ENCODE measurements at places on chromosomes 7 and 10. TPM values are rescaled to one million over a fixed set of nuclear protein-coding genes. Genes with fewer than 3 reads are reported as not detected.

Gene VPS37D
- total RNA-seq: 0.48 TPM

DNA sequence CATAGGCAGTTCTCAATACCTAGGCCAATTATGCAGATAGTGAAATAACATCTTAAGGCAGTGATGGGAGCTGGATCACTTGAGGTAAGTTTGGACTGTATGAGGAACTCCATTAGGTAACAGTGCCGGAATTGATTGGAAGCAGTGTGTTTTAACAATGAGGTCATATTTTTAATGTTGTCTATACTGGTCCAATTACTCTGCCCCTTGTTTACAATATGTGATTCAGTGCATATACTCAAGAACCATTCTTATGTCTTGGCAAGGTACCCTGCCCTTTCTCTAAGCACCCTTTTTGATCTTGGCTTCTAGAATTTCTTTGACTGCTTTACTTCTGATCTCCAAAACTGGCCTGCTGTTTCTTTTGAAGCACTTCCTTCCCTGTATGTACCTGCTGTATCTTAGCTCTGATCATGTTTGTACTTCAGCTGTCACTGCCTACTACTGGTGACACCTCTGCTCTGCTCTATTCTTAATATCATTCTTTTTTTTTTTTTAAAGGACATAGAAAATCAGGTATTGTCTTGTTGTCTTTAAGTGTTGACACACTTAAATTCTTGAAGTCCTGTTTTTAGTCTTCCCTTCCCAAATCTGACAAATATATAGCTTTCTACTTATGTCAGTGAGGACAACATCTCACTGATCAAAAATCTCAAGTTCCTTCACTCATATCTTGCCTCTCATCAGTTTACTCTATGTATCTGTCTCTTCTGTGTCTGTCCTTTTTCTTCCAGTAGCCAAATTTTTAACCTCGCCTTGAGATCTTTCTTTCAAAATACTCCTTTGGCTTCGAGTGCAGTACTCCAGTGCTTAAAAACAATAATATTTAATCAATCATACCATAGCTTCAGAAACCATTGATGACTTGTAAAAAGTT is 46.4 kb upstream of the RPA3 start:
- no peak overlapping the region for H3K4me3 ChIP-seq
- DNase-seq: no peak
- H3K36me3 ChIP-seq: no peaks in the 10 kb centered on the region
- peak overlapping the region; percentile 40 for H3K27ac ChIP-seq
- H3K4me1 ChIP-seq: no peaks in the 10 kb centered on the region
- H3K27me3 ChIP-seq: no peaks in the 10 kb centered on the region

DNA sequence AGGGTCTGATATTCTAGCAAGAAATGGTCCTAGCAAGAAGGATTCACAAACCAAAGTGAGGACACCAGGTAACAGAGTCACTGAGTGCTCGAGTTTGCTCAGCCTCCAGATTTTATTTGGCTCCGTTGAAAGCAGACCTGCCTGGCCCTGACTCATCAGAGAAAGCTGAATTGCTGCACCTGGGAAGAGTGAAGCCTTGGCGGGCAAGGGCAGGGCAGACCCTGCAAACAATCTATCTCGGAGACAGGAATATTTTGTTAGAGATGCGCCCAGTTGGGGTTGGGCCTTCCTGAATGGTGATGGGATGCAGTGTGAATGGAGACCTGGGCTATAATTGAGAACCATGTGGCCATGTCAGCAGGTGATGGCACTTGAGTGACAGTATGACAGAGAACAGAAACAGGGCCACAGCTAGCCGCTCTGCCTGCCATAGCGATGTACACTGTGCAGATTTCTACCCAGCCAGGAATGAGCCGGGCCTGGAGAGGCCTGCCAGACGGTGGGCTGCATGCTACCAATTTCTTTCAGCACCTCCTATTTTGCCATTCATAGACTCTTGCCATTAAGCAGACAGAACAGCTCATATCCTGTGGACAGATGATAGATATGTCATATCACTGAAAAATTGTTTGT is 744.2 kb downstream of the LRMDA start:
- no peaks in the 10 kb centered on the region for H3K27me3 ChIP-seq
- no peaks in the 10 kb centered on the region for H3K36me3 ChIP-seq
- no peak overlapping the region for H3K27ac ChIP-seq

GRCh38 chr7:105196473-105196872 is 182.5 kb downstream of the KMT2E start:
- no peak for DNase-seq
- H3K4me1 ChIP-seq: no peaks in the 10 kb centered on the region
- H3K36me3 ChIP-seq: peaks cover 15% of the 10 kb centered on the region
- H3K27me3 ChIP-seq: no peaks in the 10 kb centered on the region
- H3K4me3 ChIP-seq: no peak overlapping the region
- H3K27ac ChIP-seq: no peak overlapping the region

- no peak for DNase-seq
- no peak overlapping the region for H3K4me3 ChIP-seq
- no peak overlapping the region for H3K27ac ChIP-seq
- H3K4me1 ChIP-seq: no peaks in the 10 kb centered on the region
- no peaks in the 10 kb centered on the region for H3K36me3 ChIP-seq
Observed at GRCh38 chr7:135098391-135098790, 49.5 kb upstream of the TMEM140 start.
